CD4-positive, alpha-beta T cell treated with Interleukin-4 for 1 hour (primary cell): ENCODE measurements at places on chromosomes 1 and 21.

DNA sequence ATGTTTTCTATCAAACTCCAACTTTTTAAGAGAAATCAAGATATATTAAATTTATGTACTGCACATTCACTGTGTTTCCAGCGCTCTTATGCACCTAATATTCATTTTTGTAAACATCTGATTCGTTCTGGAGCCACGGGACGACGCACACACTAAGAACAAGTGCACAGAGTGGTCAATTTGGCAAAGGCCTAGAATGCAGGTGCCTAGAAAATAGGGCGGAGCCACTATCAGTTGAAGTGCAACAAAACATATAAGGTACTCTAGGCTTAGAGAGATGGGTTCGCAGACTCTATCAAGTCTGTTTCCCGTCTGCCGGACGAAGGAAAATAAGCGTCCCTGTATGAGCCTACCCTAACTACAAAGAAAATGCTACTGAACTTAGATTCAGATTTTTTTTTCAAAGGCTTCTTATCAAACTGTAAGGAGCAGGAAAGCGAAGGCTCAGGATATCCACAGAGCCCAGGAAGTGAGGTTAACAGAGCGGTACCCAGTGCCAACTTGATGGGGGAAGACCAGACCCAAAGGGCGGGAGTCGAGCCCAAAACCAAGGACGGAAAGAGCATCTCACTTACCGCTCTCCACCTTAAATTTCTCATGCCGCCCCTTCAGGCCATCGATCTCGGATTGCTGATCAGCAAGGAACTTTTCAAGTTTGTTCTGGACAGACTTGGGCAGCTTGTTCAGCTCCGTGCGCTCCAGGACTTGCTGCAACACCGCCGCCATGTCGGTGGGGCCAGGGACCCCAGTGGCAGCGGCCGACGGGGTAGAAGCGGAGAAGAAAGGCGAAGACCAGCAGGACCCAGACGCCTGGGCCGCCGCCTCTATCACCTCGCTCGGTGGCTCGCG, 526 bp downstream of the TPR start:
- peak; percentile 42 for DNase-seq

DNA sequence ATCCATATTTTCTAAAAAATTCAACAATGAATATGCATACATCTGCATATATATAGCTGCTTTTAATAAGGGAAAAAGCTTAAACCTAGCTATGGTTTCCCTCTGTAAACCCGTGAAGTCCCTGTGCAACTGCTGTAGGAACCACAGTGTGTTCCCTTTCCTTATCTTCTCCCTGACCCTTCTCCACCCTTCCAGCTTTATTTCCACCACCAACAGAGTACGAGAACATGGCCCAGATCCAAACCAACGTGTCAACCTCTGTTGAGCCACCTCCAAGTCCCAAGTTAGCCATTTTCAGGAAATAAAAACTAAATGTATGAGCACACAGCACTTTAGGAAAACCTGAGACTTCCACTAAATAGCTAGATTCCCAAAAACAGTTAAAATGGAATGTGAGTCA, 20.3 kb downstream of the SUSD4 start:
- DNase-seq = no peak

- no peak for DNase-seq
Measured at GRCh38 chr21:27513016-27513415, 546.1 kb upstream of the ADAMTS5 start.

DNA sequence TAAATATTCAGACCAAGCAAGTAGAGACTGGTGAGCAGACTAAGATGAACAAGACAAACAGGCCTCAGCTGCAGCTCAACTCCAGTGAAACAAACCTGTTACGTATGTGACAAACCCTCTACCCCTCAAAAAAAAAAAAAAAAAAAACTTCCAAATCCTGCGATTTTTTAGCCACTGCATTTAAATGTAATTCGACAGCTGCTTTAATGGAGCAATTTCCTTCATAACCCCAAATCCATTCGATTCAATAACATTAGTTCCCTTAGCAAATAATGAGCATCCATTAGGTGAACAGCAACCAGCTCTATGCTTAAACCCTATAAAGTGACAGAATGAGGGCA, 31.1 kb downstream of the SIPA1L2 start:
- DNase-seq = no peak

GRCh38 chr1:227314014-227314848, 4.1 kb downstream of the CDC42BPA start:
- no peak for DNase-seq

DNA sequence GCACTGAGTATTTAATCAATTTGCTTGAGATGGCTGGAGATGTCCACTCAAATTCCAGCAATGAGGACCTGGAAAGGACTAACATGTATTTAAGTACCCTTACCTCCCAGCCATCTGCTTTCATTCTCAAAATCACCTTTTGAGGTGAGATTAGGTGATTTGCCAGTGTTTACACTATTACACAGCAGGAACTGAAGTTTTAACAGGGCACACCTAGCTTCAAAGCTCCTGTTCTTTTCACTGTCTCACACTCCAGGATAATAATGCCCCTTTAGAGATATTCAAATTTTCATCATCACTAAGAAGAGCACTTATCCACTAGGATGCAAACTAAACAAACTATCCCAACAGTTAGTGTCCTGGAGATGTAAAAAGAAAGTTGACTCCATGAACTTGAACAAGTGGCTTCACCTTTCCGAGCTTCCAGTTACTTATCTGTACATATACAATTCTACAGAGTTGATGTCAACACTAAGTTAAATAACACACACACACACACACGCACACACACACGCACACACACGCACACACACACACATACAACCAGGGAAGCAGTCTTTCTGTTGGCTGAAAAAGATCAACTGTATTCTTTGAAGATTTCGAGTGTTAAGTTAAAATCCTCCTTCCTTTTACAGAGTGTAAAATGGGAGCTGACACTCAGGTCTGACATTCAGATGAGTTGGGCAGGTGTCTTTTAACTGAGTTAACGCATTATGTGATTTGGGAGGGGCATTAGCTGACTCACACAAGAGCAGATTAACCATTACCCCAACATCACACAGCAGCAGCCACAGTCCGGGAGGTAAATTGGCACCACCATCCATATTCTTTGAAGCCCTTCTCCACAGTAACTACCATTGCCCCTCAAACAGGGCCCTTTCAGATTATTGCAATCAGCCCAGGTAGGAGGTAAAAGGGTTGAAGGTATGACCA, 15.5 kb upstream of the JAK1 start:
- DNase-seq = no peak

GRCh38 chr1:114152508-114153260, 985 bp downstream of the SYT6 start:
- no peak for DNase-seq

- no peak for DNase-seq
Measured at GRCh38 chr1:75742047-75742625, 17.6 kb downstream of the ACADM start.

DNA sequence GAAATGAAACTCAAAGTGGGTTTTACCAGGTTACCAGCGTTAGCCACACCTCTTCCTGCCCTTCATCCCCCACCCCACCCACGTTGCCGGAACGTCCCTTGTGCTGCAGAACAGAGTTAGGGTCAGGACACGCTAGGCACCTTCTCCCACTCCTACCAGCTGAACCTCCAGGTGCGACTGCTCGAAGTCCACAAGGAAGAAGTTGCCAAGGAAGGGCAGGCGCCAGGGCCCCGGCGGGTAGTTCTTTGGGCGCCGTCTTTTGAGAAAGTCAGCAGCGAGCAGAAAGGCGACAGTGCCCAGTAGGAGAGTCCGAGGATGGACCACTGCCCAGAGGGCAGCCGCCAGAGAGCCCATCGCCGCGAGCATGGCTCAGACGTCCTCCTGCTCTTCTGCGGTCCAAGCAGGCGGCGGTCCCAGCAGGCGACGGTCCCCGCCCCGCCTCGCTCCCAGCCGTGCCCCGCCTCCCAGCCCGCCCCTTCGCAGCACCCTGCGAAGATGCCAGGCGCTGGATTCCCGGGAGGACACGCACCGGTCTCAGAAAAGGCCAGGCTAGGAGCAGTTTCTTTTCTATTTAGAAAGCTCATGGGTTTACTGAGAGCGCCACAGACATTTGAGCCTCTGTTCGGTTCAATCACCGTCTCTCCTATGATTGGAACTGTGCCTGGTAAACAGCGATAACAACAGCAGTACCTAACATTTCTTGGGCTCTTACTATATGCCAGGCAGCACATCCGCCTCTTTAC, at the start of gene CYP2J2:
Gene CYP2J2 (minus strand): TSS at position 393 of the 743 bp plus-strand sequence. CDS start 27 bp downstream, at position 366.
- DNase-seq = peak; percentile 13

DNA sequence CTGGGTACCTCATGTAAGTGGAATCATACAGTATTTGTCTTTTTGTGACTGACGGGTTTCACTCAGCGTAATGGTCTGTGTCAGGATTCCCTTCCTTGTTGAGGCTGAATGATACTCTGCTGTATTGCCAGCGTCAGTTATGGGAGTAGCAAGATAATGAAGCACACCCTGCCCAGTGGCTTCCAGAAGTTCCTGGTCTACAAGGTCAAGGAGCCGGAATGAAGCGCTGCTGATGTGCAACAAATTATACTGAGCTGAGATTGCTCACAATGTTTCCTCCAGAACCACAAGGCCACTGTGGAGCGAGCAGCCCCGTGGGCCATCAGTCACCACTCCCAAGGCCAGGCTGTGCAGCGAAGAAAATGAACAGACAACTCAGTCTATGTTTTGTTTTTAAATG, 24.0 kb upstream of the TDRD10 start:
- DNase-seq = no peak

- no peak for DNase-seq
Measured at GRCh38 chr1:61645476-61645875, 79.5 kb downstream of the TM2D1 start.

DNA sequence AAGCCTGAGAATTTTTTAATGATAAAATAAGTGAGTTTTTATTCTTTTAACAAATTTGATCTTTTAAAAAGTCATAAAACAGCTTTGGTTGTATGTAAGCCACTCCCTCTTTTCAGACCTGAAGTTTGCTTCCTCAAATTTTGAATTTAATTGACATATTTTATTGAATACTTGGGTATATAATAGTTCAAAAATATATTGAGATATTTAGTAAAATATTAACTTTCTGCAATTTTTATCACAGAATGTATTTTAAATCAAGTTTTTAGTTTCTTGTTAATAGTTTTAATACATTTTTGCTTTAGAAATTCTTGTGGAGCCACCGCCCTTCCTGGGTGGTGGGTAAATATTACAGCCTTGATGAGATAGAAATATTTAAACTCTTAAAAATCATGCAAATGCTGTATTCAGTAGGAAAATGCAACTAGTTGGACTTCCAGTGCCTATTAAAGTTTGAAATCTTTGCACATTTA, 867 bp downstream of the PTPRC start:
- no peak for DNase-seq

GRCh38 chr1:97905141-97905940, 15.5 kb downstream of the DPYD start:
- DNase-seq = no peak

DNA sequence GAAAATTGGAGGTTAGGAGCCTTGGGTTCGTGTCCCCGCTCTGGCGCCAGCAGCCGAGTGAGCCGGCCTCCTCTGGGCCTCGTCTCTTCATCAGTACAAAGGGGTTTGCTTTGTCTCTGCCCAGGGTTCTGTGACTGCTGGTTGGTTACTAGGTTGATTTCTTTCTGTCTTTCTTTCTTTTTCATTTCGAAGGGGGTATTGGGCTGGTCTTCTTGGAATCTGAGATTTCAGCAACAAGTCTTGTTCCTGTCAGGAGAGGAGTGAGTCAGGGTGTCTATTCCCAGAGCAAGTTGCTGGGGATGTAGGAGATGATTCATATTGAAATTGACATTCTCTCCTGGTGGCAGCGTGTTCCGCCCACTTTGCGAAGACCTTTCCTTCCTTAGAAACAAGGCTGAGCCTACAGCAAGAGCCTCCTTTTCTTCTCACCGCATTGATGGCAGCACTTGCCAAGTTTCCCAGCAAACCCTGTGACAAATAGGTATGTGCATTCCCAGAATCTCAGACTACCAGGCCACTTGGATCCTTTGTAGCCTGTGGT, 79.2 kb downstream of the MAN1C1 start:
- no peak for DNase-seq

DNA sequence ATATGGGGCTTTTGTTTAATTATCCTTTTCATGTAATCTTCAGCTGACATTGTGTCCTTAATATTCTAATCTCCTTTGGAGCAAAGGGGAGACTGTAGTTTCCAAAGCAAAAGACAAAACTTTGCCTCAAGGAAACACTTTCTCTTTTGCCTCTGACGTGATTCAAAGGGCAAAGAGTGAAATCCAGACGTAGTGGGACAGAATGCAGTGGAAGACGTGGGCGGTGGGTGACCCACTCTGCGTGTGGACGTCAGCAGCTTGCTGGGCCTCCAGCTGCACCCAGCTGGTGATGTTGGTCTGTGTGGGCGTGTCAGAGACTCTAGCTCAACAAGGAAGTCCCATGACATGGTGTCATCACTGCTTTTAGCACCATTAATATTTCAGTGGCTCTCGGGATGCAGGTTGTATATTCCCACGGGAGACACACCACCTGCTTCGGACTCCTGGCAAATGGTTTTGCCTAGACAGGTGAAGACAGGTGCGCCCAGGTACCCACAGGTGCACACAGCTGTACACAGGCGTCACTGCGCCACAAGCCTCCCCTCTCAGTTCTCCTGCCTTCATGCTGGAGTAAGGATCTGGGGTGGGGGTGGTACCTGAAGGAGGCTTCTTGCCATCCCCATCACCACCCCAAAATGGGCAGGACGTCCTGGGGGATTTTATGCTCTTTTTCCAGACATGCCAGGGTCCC, 292.1 kb upstream of the VAMP3 start:
- no peak for DNase-seq

DNA sequence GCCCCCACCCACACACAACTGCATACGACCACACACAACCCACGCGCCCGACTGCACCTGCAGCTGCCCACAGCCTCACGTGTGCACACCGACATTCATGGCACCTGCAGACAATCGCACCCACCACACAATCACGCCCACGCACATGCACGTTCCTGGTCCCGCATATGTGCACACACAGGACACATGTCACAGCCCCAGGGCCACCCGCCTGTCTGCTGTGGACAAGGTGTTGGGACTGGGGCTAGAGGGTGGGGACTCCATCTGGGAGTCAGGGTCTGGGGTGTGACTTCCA, 56.4 kb downstream of the ARHGEF16 start:
- DNase-seq = no peak

GRCh38 chr21:46098303-46099141, 610 bp downstream of the COL6A2 start:
- peak; percentile 5 for DNase-seq

DNA sequence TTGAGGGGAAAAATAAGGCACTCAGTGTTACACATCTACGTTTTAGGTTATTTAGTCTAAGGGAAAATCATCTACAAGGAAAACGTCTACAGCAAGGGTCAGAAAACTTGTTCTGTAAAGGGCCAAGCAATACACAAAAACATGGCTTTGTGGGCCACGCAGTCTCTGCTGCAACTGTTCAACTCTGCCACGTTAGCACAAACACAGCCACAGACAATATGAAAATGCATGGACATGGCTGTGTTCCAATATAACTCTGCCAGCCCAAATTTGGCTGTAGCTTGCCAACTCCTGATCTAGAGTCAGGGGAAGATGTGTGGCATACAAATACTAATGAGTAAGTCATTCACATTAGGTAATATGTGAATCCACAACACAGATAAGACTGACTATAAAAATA, 40.7 kb downstream of the COA6 start:
- no peak for DNase-seq

GRCh38 chr1:201282931-201283829, at the start of gene PKP1:
Gene PKP1, plus strand, starts transcription at chr1:201283506. Its CDS starts 197 bp downstream, at chr1:201283703.
- DNase-seq = no peak
